ENCODE measurements at places on chromosomes 11 and 22.

DNA sequence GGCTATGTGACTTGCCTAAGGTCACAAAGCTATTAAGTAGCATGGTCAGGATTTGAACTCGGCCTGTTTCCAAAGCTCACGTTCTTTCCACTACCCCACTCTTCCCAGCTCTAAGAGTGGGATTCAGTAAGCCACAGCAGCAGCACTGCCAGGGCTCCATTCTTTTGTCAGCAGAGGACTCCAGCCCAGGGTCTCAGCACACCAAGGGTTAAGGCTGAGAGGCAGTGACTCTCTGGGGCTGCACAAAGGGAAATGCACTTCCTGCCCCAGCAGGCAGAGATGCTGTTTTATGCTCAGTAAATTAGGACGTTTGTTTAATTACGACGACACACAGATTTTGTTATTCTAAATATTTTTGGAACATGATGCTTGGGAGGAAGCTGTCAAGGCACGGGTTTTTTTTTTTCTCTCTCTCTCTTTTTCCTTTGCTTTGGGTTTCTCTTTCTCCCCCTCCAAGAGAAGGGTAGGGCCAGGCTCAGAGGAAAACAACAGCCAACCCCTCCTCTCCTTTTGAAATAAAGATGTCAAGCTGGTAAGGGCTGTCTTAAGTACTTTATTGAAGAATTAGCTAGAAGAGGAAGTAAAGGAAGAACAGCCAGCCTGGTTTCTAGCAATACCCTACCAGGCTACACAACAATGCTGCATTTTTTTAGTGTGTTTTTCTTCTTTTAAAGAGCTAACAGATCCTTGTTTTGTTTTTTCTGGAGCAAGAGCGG, 2.8 kb downstream of the MYH9 start:
- no peak for DNase-seq

- peak; percentile 12 for DNase-seq
Measured at GRCh38 chr11:6757373-6757967, 14.3 kb downstream of the OR2AG2 start.

DNA sequence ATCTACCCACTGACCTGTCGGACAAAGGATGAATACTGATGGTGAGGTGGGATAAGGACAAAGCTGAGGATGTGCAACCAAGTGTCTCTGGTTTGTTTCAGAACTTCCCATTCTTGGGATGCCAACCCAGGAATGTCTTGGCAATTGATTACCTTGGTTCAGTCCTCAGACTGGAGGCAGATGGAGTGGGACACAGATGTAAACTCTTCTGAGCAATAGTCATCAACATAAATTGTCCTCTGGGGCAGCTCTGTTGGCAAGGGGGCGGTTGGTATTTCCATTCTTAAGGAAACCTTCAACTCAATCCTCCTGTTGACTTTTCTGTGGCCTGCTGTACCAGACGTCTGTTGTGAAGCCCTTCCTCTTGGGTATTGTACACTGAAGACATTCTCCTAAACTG, 6.8 kb downstream of the ABTB2 start:
- no peak for DNase-seq

- peak; percentile 74 for DNase-seq
Measured at GRCh38 chr11:102287964-102288724, 29.1 kb upstream of the BIRC3 start.
